ENCODE measurements at places on chromosomes 2 and 18.

DNA sequence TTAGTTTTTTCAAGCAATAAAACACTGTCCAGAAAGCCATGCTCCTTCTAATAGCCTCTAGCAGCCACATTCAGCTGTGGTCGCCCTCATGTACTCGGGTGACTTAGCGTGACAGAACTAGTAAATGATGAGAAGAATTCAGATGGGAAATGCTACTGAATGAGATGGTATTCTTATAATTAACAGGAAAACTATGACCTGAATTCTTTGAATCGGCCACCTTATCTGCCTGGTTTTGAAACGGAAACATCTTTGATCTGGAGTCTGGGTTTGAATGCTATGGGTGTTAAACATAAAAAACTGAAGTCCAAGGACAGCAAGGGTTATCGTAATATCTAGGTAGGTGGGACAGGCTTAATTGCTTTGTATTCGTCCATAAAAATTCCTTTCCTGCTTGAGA lies 138.8 kb upstream of the DNMT3A start:
- no peak for DNase-seq

- no peak for DNase-seq
Measured at GRCh38 chr2:163626639-163627109, 109.1 kb downstream of the FIGN start.

DNA sequence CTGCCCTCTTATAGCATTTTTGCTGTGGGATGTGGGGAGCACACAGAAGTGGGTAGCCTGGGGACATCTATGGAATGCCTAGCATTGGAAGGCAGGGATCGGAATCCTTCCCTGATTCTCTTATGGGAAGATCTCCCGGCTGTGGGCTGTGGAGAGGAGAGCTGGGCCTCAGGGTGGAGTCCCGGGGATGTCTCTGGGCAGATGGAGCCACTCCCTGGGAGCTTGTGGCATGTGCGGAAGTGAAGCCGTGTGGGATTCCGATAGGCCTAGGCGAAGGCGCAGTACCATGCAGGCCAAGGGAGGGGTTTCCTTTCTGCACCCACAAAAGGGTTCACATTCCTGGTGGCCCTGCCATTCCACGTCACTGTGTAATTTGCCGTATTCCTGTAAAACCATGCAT lies 87.9 kb downstream of the GLI2 start:
- DNase-seq: no peak

DNA sequence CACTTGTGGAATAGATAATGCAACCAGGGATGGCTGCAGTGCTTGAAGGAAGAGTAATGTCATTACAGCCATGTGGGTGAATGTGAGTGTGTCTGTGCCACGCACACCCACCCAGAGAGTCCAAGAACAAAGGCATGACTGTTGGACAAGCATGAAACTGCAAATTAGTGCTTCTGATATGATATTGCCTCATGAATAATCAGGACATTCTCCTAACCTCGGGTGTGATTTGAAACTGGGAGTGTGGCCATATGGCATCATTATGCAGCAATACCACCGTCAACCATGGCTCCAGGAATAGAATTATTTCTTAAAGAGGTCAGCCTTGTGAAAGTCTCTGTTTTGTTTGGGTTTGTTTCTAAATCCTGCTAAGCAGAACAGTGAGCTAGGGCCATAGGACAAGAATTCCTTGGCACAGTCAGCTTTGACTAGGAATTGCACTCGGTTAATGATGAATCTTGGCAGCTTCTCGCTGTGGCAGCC lies 678.0 kb upstream of the RAB6C start:
- DNase-seq: no peak

DNA sequence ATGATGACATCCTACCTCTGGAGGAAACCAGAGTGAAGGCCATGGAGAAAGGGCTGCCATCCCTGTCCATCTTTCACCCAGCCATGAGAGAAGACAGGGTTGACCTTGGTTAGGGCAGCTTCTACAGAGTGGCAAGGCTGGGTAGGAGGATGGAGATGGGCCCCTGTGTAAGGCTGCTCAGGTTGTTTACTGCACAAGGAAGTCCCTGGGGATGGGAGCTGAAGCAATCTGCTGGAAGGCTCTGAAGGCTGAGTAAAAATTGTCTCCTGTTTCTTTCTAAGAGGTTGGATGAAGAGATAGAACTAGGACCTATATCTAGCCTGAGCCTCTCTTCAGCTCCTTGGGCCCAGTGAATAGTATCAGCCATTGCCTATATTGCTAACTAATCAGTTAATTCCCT lies 14.4 kb downstream of the ELMOD3 start:
- no peak for DNase-seq

GRCh38 chr18:35982409-35983114 lies 10.1 kb downstream of the RMP24 start:
- DNase-seq: no peak
